Dermis microvascular lymphatic vessel endothelial cell (primary cell): ENCODE measurements at places on chromosomes 2 and 18.

- peak; percentile 52 for DNase-seq
Measured at GRCh38 chr2:53969968-53970723, 647 bp downstream of the PSME4 start.

GRCh38 chr2:239873656-239874635, 151.2 kb downstream of the NDUFA10 start:
- no peak for DNase-seq

DNA sequence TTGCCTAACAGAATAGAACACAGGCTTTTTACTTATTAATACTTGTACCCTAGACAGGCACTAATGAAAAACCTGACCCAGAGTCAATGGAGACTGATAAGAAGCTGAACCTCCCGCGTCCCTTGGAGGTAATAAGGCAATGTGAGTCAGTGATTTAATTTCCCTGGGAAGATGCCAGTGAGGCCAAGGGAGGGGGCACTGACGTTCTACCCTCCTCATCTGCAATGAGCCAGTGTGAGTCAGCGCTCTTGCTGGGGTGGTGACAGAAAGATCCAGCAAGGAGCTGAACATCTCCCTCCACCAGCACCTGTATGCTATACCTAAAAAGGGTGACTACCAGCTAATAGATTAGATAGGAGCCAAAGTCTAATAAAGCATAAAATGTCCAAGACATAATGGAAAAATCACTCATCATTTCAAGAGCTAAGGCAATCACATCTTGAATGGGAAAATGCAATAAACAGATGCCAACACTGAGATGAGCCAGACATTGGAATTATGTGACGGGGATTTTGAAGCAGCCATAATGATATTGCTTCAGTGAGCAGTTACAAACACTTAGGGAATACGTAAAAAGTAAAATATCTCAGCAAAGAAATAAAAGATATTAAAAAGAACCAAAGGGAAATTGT, 116.9 kb downstream of the TPGS2 start:
- no peak for DNase-seq

- DNase-seq = no peak
Measured at GRCh38 chr2:4358837-4359236, 655.5 kb downstream of the DCDC2C start.

GRCh38 chr2:96824079-96824870, 8.2 kb downstream of the CNNM3 start:
- DNase-seq = no peak
